GM10248 (cell line): ENCODE measurements at places on chromosomes 7 and 10.

GRCh38 chr7:24572016-24572392 lies 1.2 kb upstream of the PALS2 start:
- no peak for DNase-seq

GRCh38 chr10:127851661-127852194 lies 41.0 kb downstream of the CLRN3 start:
- no peak for DNase-seq

DNA sequence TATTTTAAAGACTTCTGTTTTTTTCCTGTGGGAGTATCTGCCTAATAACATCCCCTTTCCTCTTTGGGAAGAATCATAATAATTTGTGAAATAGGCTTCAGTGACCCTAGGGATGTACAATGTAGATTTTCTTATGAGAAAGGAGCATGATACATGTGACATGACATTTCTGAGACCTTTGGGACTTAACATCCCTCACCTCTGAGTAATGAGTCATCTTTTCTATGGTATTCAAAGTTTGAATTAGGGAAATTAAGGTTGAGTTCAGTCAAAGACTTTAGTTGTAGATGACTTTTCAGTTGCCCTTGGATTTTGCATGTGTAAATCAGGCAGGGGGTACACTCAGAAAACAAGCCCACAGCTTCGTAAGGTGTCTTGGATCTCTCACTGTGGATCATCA lies 14.3 kb downstream of the GRK5 start:
- no peak for DNase-seq

DNA sequence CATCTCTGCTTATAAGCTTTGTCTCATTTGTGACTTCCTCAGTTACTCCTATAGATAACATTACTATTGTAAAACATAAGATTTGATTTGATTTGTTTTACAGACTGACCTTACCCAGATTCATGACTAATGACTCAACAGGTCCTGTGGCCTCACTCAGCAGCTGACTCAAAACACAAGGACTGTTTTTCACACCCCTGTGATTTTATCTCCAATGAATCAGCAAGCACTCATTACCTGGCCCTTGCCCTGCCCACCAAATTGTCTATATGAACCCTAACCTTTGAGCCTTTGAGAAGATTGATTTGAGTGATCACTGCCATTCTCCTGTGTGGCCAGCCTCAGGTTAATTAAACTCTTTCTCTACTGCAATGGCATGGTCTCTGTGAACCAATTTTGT lies 1064.6 kb upstream of the LRRTM3 start:
- DNase-seq: no peak

DNA sequence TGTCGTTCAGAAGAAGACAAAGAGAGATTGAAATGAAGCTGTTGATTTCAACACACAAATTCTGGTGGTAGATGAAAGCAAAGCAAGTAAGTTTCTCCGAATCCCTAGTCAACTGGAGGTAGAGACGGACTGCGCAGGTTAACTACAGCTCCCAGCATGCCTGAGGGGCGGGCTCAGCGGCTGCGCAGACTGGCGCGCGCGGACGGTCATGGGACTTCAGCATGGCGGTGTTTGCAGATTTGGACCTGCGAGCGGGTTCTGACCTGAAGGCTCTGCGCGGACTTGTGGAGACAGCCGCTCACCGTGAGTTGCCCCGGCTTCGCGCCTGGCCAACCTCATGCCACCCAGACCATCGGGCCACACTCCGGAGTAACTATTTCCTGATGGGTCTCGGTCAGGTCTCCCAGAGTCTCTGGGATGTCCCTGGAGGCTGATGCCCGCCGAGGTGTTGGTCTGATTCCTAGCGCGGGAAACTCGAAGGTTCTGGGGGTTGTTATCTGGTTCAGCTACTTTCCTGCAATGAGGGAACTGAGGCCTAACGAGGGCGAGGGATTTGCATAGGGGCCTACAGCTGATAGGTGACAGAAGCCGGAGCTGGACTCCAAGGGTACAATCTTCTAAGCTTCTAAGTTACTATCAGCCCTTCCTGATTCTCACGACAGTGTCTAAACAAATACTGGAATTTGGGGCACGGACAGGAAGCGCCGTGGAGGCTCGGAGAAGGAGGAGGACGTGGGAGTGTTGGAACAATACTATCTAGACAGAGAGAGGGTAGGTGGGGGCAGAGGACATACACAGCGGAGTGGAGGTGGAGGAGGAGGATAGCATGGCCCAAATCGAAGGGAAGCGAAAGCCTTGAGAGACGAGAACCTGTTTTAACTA lies at the start of gene RPP30:
Gene RPP30, plus strand, starts transcription at position 209 of the 882 bp plus-strand sequence. Its CDS starts 13 bp downstream, at position 222.
- peak; percentile 88 for DNase-seq

DNA sequence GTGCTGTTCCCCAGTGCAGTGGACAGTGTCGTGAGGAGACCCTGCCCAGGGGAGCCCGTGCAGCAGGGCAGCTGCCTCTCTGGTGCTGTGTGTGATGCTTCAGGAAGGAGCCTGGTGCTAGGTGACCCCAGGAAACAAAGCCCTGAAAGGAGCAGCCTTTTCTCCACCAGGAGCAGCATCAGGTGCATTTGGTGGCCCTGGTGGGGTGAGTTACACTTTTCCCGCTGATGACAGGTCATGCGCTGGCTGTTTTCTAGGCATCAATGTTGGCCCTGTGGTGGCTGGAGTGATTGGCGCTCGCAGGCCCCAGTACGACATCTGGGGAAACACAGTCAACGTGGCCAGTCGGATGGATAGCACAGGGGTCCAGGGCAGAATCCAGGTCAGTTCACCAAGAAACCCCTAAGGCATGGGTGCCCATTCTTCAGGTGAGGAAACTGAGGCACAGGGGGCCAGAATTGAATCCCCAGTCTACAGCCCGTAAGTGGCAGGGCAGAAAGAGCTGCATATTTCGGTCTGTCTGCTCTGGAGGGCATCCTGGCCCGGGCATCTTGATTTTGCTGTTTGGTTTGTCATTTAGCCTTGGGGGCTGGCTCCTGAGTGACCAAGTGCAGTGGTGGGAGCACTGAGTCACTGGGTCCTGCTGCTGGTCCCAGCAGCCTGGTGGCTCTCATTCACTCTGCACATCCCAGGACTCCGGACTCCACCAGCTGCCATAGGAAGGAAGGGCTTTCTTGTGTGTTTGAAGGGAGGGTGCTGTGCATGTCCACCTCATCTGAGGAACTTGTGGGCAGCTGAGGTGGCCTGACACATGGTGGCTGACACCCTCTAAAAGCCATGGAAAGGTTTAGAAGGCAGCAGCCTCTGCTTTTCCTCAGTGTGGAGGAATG lies 136.3 kb downstream of the ADCY1 start:
- DNase-seq: no peak

- DNase-seq: no peak
Observed at GRCh38 chr7:43535810-43536585, 46.9 kb upstream of the STK17A start.

- no peak for DNase-seq
Observed at GRCh38 chr10:22278441-22278782, 37.8 kb upstream of the COMMD3 start.

DNA sequence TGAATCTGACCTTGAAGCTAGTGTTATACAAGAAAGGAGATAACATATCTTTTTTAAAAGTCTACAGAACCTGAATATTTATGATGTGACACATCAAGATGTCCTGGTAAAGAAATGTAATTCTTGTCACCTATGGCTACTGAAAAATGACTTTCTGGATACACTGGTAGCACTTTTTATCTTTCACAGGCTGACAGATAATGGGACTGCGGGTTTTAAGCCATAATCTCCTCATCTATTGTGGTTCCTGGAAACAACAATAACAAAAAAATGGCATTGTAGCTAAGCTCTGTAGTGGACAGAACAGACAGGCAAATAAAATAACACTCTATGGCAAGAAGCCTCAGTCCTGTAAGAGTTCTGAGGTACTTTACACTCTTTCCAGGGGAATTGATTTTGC lies 31.6 kb upstream of the YAE1 start:
- DNase-seq: no peak

- DNase-seq: no peak
Observed at GRCh38 chr10:68954904-68955303, 1.1 kb upstream of the DDX21 start.

GRCh38 chr10:116190883-116191282 lies 82.1 kb downstream of the GFRA1 start:
- DNase-seq: no peak

DNA sequence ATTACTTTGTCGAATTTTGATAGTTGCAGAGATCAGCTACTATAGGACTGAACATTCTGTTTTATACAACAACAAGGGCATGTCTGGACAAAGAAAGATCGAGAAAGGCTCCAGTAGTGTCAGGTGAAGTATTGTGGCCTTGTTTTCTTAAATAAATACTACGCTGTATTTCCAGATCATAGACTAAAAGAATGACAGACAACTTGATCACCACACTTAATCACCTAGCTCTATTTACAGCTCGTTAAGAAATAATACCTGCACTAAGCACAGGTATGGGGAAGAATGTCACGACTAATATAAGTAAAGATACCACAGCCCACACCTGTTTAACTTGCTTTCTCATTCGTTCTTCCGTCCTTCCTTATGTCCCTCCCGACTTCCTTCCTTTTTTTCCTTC lies 269.2 kb downstream of the HGF start:
- no peak for DNase-seq

DNA sequence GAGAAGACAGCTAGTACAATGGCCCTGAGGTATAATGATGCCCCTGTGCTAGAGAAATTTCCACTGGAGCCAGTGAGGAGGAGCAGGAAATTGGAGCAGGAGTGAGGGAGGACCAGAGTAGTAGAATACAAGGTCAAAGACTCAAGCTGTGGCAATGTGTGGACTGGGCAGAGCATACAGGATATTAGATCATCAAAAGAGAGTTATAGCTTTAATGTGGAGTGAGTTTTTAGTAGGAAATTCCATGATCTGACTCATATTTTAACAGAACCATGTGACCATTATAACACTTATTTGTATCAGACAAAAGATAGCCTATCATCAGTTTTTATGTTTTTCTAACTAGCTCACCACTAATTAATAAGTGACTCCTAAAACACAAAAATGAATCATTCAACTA lies 154.1 kb downstream of the DGKB start:
- DNase-seq: no peak

DNA sequence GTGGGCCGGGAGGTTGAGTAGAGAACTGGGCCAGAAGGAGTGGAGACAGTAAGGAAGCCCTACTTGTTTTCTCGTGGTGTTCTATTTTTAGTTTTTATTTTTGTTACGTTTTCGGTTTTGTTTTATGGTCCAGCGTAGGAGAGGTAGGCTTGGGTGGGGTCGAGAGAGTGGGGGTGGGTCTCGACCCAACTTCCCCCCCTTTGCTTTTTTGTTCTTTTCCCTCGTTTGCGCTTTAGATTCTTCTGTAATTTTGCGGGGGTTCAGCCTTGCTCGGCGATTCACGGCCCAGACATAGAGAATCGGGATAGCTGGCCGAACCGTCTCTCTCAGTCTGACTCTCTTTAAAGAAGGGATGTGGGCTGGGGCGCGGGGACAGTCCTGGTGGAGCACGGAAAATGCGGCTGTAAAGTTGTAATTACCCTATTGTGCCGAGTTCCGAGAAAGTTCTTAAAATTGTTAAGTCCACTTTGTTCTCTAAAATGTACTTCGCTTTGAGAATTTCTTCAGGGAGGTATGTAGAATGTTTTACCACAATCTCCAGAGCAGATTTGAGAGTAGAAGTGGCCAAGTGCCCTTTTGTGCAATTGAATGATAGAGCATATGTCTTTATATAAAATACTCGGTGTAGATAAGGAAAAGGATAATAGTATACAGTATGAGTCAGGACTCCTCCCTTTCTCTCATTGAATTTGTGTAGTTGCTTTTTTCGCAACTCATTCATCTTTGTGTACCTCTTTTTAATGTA lies 816 bp downstream of the DMTF1 start:
- DNase-seq: peak; percentile 28

DNA sequence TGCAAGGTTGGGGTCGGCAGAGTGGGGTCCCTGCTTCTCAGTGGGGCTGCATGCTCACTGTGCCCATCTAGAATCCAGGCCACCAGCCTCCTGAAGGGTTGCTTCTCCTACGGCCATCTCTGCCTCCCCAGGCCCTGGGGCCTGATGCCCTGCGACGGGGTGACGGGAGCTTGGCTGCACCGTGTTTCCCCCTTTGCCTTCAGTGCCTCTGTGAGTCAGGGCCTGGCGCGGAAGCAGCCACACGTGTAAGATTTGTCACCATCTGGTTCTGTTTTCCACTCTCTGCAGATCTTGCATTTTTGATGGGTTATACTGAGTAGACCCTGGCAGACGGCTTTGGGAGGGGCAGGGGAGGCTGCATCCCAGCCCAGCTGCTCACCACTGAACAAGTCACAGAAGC lies 7.2 kb downstream of the ADAMTS14 start:
- DNase-seq: no peak

DNA sequence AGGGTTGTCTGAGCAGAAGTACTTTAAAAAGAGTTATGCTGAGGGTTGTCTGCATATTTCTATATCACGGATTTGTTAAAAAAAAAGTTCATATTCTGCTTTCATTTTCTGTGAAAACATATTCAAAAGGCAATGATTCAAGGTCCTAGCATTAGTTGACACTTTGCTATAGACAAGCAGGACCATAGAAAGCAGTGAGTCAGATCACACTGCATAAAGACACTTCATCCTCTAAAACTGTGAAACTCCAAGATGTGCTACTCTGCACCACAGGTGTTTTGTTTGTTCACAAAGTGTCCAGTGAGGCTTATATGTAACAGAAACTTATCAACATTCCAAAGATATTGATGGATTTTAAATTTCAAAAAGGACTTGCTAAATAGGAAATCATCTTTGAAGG lies 47.0 kb downstream of the SPAM1 start:
- DNase-seq: no peak

DNA sequence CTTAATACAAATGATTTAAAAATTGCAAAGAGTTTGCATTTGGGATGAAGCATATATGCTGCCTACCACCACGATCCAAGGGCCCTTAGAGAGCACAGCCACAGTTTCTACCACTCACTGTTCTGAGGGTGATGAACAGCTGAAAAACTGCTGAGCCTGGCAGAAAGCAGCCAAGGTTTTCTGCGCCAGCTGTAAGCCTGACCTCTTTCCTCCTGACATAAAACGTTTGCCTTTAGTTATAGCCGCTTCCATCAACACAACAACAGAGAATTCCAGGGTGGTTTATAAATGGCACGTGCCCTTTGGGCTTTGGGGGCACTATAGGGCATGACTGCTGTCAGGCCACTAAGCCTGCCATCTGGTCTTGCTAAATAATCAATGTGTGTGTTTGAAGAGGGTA lies 222.8 kb downstream of the RELN start:
- no peak for DNase-seq

DNA sequence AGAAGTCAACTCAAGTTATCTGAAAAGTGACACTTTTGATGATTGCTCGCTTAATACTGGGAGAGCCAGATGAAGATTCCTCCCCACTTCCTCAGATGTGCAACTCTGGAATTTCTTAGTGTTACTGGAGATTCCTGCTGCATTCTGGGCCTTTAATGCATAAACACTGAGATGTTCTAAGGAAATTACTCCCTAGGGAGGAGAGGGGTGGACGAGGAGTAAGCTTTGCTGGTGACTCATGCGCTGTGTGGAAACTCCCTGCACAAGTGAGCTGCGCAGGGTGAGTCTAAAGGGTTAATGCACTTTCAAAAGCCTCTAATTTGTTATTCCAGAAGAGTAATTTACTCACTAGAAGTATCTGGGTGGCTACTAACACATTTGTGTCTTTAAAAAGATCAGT lies 46.3 kb downstream of the EGFR start:
- no peak for DNase-seq
